ENCODE measurements at places on chromosomes 13 and 19.

GRCh38 chr13:39740761-39741160 lies 85.3 kb downstream of the COG6 start:
- DNase-seq, result no peak

- no peak for DNase-seq
These were observed 4.6 kb downstream of the COL4A2 start for GRCh38 chr13:110311443-110312338.

DNA sequence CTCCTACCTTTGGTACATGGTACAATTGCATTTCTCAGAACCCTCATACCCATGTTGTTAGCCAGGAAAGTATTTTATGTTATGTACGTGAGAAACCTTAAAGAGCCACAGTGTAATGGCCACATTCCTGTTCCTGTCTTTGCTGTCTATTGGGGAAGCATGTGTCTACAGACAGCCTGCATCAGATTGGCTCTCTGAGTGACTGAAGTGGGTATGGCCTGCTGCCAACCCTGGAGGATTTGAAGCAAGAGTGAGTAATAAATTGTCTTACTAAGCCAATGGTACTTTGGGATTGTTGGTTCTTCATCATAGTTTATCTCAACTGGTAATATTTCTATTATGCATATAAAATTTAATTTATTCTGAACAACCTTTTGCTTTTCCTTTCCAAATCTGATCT lies 574.1 kb downstream of the LMO7 start:
- no peak for DNase-seq

GRCh38 chr13:95791084-95791722 lies 114.3 kb downstream of the DNAJC3 start:
- DNase-seq, result no peak

- no peak for DNase-seq
These were observed 11.1 kb downstream of the ZNF473 start for GRCh38 chr19:50036908-50037307.

- no peak for DNase-seq
These were observed 2.3 kb downstream of the TGFBR3L start for GRCh38 chr19:7916955-7917266.

- no peak for DNase-seq
These were observed 676 bp downstream of the CD320 start for GRCh38 chr19:8307400-8307964.

GRCh38 chr13:42305503-42305902 lies 33.6 kb downstream of the AKAP11 start:
- DNase-seq, result no peak

DNA sequence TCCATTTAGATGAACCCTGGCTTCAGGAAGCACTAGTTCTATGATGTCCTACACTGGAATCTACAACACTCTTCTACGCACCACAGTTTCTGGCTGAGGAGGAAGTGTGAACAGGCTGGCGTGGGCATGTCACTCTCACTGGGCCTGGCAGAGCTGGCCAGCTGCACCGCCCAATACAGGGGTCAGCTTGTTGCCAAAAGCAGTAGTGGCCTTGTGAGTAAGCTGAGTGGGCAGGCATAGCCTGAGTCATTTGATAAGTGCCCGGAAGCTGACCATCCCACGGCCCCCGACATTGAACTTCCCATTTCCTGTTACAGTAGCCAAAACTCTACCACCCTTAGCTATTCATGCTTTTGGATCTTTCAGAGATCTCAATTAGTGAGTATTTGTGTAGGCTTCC lies 240.9 kb upstream of the SERP2 start:
- no peak for DNase-seq

- no peak for DNase-seq
These were observed 729 bp upstream of the ARID3A start for GRCh38 chr19:925087-925525.

- no peak for DNase-seq
These were observed 8.0 kb upstream of the CCER2 start for GRCh38 chr19:38919837-38920601.

GRCh38 chr19:38247734-38248268 lies 8.4 kb downstream of the PPP1R14A start:
- no peak for DNase-seq

- DNase-seq, result no peak
These were observed 20.6 kb downstream of the FCGBP start for GRCh38 chr19:39913682-39914333.

DNA sequence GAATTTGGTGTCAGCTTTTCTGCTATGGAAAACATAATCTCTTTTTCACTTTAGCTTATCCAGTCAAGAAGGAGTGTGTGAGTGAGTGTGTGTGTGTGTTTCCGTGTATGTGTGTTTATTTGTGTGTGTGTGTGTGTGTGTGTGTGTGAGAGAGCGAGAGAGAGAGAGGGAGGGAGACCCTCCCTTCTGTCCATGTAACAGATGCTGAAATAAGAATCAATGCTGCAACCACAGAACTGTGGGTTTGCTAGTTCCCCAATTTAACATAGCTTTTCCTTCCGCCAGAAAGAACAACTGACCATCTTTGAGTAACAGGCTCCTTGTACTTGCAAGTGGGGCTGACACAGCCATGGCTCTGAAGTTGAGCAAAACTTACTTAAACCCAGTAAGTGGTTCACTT lies 5.2 kb downstream of the LCP1 start:
- no peak for DNase-seq

GRCh38 chr19:2288338-2288817 lies 6.4 kb upstream of the PEAK3 start:
- no peak for DNase-seq

DNA sequence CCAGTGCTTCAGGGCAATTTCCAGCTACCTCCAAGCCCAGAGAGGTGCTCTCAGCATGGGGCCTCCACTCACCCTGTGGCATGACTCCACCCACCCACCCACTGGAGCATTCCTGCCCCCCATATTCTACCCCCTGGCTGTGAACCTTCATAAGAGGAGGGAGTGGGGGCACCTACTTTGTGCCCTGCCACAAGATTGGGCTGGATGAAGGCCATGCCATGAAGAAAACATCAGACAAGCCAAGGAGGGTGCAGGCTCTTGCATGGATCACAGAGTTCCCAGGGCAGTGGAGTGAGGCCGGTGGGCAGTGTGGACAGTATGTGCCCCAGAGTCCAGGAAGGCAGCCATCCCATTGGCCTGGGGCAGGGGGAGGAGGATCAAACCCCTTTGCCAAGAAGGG lies 97.8 kb downstream of the UQCRFS1 start:
- no peak for DNase-seq

DNA sequence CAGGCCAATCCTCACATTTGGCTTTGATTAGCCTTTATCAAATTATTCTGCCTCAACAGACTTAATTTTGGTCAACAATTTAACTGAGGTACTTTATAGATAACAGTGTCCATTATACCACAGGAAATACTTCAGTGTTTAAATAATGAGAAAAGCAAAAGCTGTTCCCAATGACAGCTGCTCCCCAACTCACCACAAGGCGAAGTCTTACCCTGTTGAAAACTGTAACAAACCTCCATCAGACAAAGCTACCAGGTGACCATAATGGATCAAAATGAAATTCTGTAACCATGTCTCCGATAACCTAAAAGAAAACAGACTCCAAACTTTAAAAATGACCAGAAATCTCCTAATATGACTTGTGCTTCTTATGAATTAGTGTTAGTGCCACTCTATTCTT lies 50.3 kb downstream of the ZNF44 start:
- DNase-seq, result no peak

DNA sequence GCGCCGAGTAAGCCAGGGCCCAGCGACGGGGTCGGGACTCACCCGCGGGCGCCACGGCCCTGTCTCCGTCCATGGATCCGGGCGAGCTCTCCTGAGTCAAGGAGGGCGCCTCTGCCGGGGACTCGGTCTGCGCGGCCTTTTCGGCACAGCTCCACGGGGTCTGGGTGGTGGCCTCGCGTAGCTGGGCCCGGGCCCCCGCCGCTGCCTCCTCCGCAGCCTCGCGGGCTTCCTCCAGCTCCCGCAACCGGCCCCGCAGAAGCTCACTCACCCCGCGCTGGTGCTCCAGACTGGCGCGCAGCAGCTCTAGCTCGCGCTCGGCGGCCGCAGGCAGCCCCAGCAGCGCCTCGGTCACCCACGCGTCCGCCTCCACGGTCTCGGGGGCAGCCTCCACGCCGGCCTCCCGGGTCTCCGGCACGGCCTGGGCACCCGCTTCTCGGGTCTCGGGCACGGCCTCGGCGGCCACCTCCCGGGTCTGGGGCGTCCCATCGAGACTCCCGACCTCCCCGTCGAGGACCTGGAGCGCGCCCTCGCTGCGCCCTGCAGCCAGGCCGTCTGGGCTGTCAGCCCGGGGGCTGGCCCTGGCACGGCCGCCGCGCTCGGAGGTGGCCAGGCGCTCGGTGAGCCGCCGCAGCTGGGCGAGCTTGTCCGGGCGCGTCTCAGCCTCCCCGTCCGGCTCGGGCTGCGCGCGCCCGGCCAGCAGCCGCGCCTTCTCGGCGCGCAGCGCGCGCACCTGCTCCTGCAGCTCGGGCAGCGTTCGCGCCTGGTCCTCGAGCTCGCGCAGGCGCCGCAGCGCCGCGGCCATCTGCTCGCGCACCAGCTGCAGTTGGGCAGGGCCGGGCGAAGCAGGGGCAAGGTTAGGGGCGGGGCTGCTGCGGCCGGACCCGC lies 8.4 kb downstream of the KANK3 start:
- peak; percentile 21 for DNase-seq

- DNase-seq, result peak; percentile 57
These were observed 4.2 kb downstream of the LIPE start for GRCh38 chr19:42422901-42423461.

GRCh38 chr19:2944775-2945574 lies at the start of gene ZNF77:
TSS of gene ZNF77 (minus strand) at chr19:2944971. CDS start at chr19:2944840, 131 bp downstream.
- DNase-seq, result peak; percentile 99

- no peak for DNase-seq
These were observed 17.3 kb downstream of the REXO1 start for GRCh38 chr19:1830978-1831377.

DNA sequence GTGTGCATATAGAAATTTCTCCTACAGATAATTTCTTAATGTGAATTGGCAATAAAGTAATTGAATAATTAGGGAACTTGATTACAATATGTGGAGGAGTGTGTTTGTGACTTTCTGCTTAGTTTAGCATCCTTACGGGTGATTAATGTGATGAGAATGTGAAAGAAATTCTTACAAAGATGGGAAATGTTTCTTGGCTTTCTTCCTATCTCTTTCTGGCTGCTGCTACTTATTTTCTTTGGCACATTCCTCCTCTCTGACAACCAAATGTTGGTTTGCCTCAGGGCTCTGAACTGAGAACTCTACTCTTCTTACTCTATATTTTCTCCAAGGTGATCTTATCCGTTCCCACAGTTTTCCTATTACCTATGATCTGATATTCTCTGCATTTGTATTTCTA lies 300.1 kb downstream of the TBC1D4 start:
- DNase-seq, result no peak

GRCh38 chr13:100130092-100130491 lies 41.2 kb downstream of the PCCA start:
- no peak for DNase-seq

- DNase-seq, result no peak
These were observed 31.7 kb downstream of the SPATA13 start for GRCh38 chr13:24192057-24192810.

DNA sequence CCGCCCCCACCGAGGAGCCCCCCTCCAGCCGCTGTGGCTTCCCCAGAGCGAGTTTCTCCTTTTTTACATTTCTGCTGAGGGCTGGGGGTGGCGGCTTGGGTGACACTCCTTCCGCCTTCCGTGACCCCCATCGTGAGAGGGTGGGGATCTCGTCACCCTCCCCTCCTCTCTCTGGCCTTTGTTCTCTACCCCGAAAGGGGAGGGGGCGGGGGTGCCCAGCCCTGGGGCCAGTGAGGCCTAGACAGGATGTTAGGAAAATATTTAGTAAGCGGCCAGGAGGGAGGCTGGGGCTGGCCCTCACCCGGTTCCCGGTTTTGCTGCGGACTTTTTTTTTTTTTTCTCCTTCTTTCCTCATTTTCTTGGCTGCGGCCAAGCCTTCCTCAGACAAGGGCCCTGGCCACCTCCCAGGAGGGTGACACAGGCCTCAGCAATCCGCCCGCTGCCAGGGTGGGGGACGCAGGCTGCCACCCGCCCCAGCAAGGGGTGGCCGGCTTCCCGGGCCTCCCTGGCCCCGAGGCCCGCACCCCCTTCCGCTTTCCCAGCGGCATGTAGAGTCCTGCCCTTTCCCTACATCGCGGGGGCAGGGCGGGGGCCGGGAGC lies 3.9 kb downstream of the MIDN start:
- DNase-seq, result peak; percentile 59

DNA sequence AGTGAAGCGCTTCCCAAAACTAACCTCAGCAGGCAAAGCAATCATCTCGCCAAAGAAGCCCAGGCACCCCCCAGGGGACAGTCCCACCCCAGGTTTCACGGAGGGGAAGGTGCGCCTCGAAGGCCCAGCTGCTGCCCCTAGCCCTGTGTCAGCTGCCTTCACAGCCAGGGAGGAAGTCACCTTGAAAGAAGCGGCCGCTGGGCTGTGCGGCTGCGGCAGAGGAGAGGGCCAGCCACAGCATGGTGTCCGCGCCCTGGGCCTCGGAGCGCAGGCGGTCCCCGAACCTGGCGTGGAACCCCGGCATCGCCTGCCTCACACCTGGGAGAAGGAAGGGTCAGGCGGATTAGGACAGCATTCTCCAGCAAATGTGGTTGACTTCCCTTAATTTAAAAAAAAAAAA lies 35.0 kb downstream of the DHRS12 start:
- DNase-seq, result no peak

GRCh38 chr13:90675129-90675528 lies 672.4 kb upstream of the MIR17HG start:
- no peak for DNase-seq

DNA sequence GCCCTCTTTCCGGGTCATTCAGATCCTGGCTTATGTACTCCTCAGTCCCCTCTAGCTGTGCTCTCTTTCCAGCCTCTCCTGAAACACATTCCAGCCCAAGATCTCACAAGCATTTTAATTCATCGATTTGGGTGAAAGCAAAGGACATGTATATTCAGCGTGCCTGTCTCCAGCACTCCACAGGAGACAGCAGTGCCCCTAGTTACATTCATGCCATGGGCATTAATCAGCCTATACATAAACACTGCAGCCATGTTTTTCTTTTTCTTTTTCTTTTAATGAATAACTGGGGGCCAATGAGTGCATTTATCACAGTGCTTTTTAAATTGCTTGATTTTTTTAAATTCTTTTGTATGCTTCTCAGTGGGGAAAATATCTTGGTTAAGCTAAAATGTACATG lies 199.1 kb downstream of the DCT start:
- DNase-seq, result no peak

DNA sequence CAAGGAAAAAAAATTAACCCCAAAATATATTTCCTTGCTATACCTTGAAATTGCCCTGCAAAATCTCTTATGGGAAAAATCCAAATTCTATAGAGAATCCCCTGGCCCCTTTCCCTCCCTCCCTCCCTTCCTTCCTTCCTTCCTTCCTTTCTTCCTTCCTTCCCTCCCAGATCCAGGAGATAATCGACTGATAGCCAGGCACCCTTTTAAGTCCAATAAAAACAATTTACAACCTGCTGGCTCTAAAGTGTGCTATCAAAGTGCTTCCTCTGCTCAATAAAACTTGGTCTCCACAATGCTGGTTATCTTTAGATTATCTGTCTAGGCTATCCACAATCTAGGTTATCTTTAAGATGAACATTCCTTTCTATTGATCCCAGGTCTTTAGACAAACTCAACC lies 83.1 kb upstream of the TUBA3C start:
- no peak for DNase-seq

- no peak for DNase-seq
These were observed 15.8 kb downstream of the ZNF574 start for GRCh38 chr19:42091742-42092141.

- DNase-seq, result peak; percentile 63
These were observed 11.2 kb upstream of the PRR19 start for GRCh38 chr19:42290523-42291434.

Data from activated naive CD4-positive, alpha-beta T cell treated with Interleukin-2 at 50 U/mL for 16 hours (primary cell).